Aorta (tissue), 5 donors: ENCODE measurements at places on chromosomes 1 and 21.

GRCh38 chr21:29206445-29206844 lies 76.0 kb downstream of the MAP3K7CL start:
- DNase-seq: no peak

- DNase-seq: no peak
Observed at GRCh38 chr21:33755354-33755753, 113.1 kb downstream of the ITSN1 start.

GRCh38 chr1:157574836-157575235 lies 22.5 kb upstream of the FCRL5 start:
- no peak for DNase-seq

- DNase-seq: no peak
Observed at GRCh38 chr1:194024659-194025058, 838.2 kb upstream of the B3GALT2 start.

- no peak for DNase-seq
Observed at GRCh38 chr1:177174921-177175634, 4.3 kb downstream of the BRINP2 start.

DNA sequence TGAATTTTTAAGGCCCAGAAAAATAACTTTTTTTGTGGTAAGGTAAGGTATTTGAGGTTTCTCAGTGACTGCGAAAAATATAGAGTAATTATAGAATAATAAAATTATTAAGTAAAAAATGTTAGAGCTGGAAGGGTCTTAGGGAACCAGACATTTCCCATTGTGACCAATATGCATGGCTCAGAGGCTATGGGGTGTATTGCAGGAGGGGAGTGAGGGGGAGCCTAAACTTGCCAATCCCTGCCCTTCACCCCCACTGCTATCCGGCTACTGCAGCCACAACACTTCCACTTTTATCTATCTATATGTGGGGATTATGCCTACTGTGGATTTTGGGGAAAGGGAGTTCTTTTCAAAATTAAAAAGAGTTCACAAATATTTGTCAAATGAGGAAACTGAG lies 7.6 kb upstream of the GADD45A start:
- no peak for DNase-seq

DNA sequence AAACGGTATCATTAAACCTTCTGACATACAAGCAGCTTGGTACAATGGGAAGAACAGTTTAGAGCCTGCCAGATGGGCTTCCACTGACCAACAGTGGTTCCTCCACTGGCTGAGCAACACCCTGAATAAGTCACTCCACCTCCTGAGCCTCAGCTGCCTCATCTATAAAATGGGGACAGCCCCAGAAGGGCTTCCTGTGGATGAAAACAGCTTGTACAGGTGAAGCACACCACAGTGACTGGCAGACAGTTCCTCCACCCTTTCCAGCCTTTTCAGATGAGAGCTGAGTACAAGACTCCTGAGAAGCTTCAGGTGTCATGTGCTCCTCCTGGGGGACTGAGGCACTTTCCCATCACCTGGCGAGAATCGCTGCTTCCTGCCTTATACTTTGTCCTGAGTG lies 2.1 kb downstream of the CAPZB start:
- DNase-seq: no peak

- DNase-seq: no peak
Observed at GRCh38 chr1:166875302-166875733, 746 bp downstream of the TADA1 start.

- DNase-seq: no peak
Observed at GRCh38 chr1:156970017-156970416, 49.6 kb downstream of the LRRC71 start.

- no peak for DNase-seq
Observed at GRCh38 chr1:7670334-7671145, 100.6 kb upstream of the VAMP3 start.
